ENCODE measurements at places on chromosomes 6 and 20.

- DNase-seq: no peak
Observed at GRCh38 chr6:43858161-43859153, 88.4 kb downstream of the VEGFA start.

DNA sequence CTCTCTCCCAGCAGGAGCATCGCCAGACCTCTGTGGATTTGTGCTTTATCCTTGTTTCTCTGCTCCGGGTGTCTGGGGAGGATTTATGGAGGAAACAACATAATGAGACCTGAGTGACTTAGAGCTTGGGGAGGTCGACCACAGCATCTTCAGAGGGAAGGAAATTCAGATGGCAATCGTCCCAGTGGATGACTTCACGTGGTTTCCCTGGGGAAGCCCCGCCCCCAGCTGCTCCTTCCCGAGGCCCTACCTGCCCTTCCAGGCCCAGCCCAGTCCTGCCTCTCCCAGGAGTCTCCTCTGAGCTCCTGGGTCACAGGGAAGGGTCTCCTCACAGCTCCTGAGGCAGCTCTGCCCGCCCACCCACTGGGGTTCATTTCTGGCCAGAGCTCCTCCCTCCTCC is 430.3 kb upstream of the SULF2 start:
- DNase-seq: no peak

DNA sequence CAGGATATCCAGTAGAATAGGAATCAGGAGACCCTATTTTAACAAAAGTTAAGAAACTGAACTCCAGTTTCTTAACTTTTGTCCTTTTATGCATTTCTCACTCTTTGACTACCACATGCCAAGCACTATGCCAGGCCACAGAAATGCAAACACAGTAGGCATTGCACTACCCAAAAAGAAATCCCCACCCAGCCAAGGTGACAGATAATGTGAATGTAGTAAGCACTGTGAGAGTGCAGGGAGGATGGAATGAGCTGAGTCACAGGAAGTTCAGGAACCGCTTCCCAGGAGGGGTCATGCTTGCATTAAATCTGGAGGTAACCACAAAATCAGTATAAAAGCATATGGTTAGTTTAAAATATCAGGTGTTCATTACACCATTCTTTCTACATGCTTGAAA is 20.1 kb upstream of the FAM83C start:
- DNase-seq: peak; percentile 71

DNA sequence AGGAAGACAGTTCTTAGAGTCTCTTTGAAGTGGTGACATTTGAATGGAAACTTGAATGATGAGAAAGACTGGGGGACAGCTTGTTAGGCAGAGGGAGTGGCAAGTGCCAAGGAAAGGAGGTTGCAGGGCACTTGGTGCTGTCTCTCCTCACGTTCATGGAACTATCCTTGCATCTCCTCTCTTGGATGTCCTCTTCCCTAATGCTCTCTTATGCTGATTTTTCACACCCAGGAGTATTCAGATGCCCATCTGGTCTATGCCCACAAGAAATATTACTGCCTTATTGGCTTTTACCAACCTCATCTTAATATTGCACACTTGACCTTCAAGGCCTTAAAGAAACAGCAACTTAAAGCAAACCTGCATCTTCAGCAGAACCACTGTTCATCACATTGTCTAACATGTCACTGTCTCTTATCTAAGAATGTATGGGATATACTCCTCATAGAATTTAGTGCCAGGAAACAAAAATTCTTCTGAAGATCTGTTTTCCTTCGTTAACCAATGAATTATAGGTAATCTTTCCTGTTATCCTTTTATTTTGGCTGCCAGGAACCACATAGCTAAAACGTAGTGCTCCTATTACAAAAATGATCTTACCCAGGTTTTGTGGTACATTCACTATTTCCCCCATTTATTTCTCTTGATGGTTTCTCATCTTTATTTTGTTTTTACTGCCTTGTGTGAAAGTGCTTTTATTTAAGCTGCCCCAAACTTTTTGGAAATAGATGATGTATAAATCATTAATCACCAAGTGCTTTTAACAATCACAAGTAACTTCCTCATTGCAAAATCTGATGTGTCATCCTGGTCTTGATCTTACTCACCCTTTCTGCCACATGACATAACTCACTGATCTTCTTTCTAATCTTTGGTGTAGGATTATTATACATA is 12.8 kb downstream of the RGS17 start:
- no peak for DNase-seq

DNA sequence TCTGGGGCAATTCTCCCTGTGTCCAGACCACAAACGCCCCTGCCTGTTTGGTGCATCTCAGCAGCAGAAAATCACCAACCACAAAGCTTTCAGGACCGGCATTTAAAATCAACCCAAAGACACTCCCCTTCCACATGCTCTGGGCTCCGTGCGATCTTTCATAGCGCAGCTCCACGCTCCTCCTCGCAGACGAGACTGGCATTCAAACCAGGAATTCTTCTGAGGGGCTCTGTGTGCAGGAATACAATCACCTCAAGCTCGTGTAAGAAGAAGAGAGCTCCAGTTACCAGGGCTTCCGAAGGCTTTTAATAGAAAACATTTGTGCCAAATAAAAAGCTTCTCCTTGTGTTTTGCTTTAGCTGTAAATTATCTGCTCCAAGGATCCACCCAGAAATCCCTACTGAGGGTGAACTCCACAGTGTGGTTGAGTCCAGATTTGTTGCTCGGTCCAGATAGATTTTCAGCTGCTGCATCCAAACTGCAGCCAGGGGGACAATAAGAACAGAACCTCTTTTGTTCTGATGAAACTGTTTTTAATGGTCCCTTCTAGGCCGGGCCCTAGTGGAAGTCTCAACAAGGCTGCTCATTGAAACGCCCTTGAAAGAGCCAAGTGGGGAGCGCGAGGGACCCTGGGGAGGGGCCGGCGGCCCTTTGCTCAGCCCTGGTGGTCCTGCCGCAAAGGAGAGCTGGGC is 16.4 kb upstream of the BMP7 start:
- DNase-seq: no peak

GRCh38 chr20:7650086-7650879 is 290.0 kb downstream of the HAO1 start:
- no peak for DNase-seq

DNA sequence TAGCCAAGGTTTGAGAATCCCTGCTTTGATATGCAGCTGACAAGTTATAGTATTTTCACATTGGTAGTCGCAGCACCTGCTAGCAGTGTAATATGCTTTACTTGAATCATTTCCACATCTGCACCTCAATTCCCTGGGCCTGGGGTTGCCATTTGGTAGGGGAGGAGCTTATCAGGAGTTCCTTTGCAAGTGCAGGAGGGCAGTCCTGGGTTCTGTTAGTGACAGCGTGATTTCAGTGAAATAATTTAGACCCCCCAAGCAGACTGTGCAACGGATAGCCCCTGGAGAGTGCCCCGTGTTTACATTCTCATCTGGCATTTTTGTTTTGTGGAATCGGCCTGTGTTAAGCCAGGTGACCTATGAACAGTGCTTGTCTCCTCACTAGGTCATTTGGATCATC is 6.0 kb downstream of the RAB5IF start:
- no peak for DNase-seq

DNA sequence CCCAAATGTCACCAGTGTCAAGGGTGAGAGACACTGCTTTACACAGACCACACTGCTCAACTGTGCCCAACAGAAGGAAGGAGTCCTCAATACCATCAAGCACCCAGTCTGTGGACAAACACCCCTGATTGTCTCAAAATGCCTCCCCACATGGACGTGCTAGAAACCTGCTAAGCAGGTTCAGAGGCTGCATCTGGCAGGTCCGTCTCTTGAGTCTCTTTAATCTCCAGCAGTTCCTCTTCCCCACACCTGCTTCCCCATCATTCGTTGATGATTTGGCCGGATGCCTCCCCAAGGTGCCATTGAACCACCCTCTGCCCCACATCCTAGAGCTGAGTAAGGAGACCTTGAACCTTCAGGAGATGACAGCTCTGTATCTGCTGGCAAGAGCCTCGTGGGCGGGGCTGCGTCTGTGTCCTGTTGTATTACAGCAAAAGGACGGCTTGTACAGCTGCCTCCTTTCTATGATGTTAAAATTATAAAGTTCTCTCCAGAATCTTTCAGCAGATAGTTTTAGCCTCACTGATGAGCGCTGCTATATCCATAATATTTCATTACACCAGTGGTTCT is 179.2 kb downstream of the PREX1 start:
- DNase-seq: no peak

DNA sequence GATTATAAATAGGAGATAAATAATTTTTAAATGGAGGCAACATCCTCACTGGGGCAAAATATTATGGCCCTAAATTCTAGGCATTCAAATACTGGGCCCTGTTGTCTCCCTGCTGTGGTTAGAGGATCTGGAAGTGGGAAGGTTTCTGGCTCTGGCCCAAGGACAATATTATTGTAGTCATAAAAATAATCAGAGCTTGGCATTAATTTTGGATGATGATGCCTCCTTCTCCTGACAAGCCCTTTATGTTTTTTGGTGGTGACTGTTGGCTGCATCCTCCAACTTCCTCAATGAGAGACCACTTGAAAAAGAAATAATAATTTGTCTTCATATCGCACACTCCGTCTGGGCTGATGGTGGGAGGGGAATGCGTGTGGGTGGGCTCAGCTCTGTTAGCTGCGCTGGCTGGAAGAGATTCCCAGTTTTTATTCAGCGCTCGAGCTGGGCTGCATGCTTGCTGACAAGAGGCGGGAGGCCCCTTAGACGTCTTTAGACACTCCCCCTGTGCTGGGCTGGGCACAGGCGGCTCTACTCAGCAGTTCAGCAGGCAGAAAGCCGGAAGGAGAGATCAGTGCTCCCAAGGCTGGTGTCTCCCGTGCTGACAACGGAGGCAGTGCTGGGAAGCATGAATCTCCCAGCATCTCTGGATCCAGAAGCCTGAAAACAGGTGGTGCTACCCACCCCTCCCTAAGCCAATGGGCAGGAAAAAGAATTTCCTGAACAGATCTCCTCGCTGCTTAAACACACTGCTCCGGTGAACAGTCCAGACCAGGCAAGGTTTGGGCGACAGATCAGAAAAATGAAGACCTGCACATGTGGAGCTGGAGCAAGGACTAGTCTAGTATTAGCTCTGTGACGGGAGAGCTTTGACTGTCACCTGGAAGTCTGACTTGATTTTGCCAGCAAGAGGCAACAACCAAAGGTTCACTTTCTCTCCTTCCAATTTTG is 97.7 kb downstream of the SYCP2 start:
- peak; percentile 57 for DNase-seq

- DNase-seq: no peak
Observed at GRCh38 chr6:141024526-141024925, 1108.2 kb upstream of the GJE1 start.

GRCh38 chr6:108635505-108636226 is 74.9 kb downstream of the FOXO3 start:
- DNase-seq: no peak

DNA sequence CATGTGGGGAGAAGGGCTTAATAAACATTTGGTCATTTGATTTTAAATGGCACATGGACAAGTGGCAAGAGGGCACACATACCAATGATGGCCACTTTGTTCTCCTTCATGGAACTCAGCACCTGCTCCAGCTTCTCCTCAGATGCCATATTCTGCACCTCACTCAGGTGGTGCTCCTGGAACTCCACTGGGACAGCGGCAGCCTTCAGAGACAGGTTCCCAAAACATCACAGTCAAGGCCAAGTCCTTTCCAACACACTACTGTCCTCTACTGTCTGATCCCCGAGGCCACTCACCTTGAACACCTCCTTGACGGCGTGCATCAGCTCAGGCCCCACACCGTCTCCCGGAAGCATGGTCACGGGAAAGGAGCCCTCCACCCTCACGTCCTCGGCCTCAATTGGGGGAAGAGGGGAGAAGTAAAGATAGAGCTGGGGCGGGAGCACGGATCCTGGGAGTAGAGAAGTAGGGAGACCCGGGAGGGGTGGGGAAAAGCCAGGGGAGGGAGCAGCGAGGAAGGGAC is 591 bp downstream of the IDH3B start:
- no peak for DNase-seq

GRCh38 chr6:41500561-41500960 is 45.6 kb upstream of the FOXP4 start:
- DNase-seq: no peak

- no peak for DNase-seq
Observed at GRCh38 chr20:19864130-19864529, 106.1 kb downstream of the RIN2 start.

DNA sequence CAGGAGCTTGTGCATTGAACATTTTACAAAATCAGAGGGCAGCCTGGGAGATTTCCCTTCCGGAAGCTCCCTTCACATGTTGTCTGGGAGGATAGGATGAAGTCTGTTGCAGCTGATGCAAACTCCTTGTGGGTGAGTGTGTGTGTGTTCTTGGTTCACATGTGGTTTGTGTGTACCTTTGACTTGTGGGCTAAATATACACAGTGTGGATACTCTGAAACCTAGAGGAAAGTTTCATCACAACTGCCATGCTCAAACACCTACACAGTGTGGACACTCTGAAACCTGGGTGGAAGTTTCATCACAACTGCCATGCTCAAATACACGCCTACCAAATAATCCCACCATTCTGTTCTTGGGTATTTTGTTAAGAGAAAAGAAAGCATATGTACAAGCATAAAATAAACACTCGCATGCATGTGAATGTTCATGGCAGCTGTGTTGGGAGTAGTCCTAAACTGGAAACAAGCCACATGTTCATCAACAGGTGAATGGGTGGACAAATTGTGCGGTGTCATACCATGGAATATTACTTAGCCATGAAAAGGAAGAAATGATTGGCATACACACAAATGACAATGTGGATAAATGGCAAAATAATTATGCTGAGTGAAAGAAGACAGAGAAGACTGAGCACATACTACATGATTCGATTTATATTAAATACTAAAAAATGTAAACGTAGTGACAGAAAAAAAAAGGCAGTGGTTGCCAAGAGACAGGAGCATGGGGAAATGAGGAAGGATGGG is 1.8 kb downstream of the SCP2D1 start:
- DNase-seq: no peak

DNA sequence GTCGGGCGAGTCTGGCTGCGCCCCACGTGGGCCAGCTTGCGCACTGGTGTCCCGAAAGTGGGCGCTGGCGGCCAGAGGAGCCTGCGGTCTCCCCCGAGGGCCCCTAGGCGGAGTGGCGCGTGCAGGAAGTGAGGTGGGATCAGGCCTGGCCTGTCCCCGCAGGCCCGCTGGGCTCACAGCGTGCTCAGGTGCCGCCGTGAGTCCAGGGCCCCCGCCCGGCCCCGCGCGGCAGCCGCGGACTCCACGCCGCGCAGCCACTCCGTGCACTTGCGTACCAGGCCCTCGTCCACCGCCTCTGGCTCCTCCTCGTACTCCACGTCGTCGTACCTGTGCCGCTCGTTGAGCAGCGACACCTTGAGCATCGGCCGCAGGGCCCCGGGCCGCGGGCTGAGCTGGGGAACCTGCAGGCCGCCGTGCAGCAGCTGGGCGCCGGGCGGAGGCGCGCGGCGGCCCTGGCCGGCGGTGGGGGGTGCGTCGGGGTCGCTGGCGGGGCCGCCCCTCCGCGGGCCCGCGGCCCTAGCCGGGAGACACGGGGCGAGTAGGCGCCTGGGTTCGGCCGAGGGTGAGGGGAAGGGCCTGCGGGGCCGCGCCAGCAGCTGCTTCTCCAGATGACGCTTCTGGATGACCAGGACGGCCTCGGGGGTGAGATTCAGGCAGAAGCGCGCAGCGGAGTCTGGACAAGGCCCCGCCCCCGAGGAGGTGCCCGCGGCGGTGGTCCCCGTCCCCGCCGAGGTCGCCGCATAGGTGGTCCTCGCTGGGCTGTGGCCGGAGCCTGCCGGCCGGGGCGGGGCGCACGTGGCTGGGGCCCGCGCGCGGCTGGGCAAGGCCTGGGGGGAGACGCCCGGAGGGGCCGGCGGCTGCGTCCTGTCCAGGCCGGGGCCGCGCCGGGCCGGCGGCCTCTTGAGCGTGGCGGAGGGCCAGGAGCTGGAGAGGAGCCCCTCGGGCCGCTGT is 835 bp downstream of the PRR18 start:
- DNase-seq: no peak

GRCh38 chr20:3509064-3509463 is 38.2 kb downstream of the ATRN start:
- DNase-seq: no peak

- DNase-seq: no peak
Observed at GRCh38 chr6:24032896-24033688, 92.9 kb upstream of the NRSN1 start.

All from HTR-8/SVneo (cell line).